ENCODE measurements at places on chromosomes 5 and 9. TPM values are rescaled to one million over a fixed set of nuclear protein-coding genes. Genes with fewer than 3 reads are reported as not detected.

NCS1 gene
- total RNA-seq: 32.4 TPM

DMRT3 gene
- total RNA-seq: not detected

CKMT2 gene
- 1.0 TPM for total RNA-seq

HMMR gene
- 40.6 TPM for total RNA-seq

SYNPO gene
- total RNA-seq: 1.3 TPM

BTNL3 gene
- total RNA-seq: not detected

F2RL1 gene
- total RNA-seq: 20.2 TPM

NXNL2 gene
- total RNA-seq: 1.5 TPM

IFNB1 gene
- not detected for total RNA-seq

PCDHB9 gene
- not detected for total RNA-seq

FRMD3 gene
- 0.59 TPM for total RNA-seq

LCN2 gene
- not detected for total RNA-seq

SGCD gene
- total RNA-seq: 1.3 TPM

LHX6 gene
- total RNA-seq: not detected

KIF4B gene
- total RNA-seq: not detected

SARDH gene
- 6.2 TPM for total RNA-seq

SOX30 gene
- 0.15 TPM for total RNA-seq

IFNA8 gene
- total RNA-seq: not detected

C9orf43 gene
- not detected for total RNA-seq

PCDHB3 gene
- 0.15 TPM for total RNA-seq

GFRA3 gene
- total RNA-seq: not detected

NUTM2F gene
- not detected for total RNA-seq

SMIM33 gene
- total RNA-seq: not detected

TAF11L8 gene
- total RNA-seq: not detected

GFPT2 gene
- total RNA-seq: 57.5 TPM

AHRR gene
- 10.6 TPM for total RNA-seq

GPX8 gene
- 137 TPM for total RNA-seq

CFAP77 gene
- total RNA-seq: not detected

RALGDS gene
- 19.5 TPM for total RNA-seq

RNF180 gene
- total RNA-seq: 1.2 TPM

PCDH1 gene
- 0.15 TPM for total RNA-seq

BARX1 gene
- total RNA-seq: not detected

SLC6A3 gene
- total RNA-seq: not detected

SLC45A2 gene
- under 0.01 TPM for total RNA-seq

ACTBL2 gene
- 0.15 TPM for total RNA-seq

GRIN1 gene
- total RNA-seq: not detected

DRD1 gene
- total RNA-seq: not detected

LECT2 gene
- not detected for total RNA-seq

AGGF1 gene
- total RNA-seq: 14.0 TPM

BTNL8 gene
- total RNA-seq: not detected

OXCT1 gene
- total RNA-seq: 29.7 TPM

GPR150 gene
- 0.59 TPM for total RNA-seq

PCDHGA10 gene
- total RNA-seq: 4.9 TPM

CCDC171 gene
- 1.5 TPM for total RNA-seq

SLC6A7 gene
- not detected for total RNA-seq

SCGB3A1 gene
- total RNA-seq: not detected

CSF2 gene
- 0.84 TPM for total RNA-seq

SLC9A3 gene
- 1.5 TPM for total RNA-seq

ANKRD18B gene
- total RNA-seq: 0.17 TPM

GLDC gene
- total RNA-seq: 0.34 TPM

Data from bronchus fibroblast of lung (primary cell).